Esophagus squamous epithelium (tissue), 5 donors: ENCODE measurements at places on chromosomes 3 and 15.

DNA sequence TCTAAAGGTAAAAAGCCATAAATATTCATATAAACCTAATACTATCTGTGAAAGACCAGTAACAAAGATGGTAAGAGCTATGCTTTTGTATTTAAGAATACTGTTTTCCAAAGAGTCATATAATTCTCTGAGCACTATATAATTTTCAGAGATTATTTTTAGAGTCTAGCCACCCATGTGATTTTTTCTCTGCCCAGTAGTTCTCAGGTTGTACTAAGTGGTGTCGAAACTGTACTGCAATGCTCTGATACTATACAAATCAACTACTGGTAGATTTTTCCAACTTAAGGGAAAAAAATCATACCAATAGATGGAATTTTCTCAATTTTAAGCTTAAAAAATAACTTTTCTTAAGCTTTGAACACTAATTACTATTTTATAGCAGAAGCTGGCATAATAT lies 104.8 kb downstream of the MYO5A start:
- no peak for DNase-seq

DNA sequence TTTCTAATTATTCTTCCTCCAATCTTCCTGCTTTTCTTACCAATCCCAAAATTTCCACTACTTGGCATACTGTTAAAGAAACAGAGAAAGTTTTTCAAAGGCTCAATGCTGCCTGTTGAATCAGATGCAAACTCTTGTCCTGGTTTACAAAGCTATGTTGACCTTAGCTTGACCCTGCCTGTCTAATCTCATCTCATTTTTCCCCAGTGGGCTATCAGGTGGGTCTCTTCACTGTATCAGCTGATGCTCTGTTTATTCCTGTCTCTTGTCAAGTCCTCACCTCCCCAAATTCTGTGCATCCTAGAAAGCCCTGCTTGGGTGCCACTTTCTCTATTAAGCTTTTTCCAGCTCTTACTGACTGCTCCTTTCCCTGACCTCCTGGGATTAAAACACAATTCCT lies 18.2 kb downstream of the NFKBIZ start:
- DNase-seq: no peak

DNA sequence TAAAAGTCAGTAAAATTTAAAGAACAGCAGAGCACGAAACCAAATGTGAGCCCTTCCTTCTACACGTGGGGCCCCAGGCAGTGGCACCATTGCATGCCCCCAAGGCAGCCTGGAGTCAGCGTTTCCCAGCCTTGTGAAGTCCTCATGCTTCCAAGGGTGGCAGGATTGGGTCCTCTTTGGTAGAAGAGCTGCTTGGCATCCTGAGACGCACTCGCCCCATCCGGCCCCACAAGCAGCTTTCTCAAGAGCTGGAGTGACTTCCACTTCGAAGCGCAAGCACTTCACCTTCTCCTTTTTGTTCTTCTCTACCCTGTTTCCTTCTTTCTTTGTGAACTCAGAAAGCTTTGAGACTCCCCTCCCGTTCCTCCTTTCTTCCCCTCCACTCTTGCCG lies 34.7 kb downstream of the ZNF710 start:
- DNase-seq: no peak

- DNase-seq: no peak
Measured at GRCh38 chr3:194738254-194739093, 52.8 kb downstream of the FAM43A start.

- no peak for DNase-seq
Measured at GRCh38 chr3:3119393-3119851, 7.3 kb upstream of the TRNT1 start.

DNA sequence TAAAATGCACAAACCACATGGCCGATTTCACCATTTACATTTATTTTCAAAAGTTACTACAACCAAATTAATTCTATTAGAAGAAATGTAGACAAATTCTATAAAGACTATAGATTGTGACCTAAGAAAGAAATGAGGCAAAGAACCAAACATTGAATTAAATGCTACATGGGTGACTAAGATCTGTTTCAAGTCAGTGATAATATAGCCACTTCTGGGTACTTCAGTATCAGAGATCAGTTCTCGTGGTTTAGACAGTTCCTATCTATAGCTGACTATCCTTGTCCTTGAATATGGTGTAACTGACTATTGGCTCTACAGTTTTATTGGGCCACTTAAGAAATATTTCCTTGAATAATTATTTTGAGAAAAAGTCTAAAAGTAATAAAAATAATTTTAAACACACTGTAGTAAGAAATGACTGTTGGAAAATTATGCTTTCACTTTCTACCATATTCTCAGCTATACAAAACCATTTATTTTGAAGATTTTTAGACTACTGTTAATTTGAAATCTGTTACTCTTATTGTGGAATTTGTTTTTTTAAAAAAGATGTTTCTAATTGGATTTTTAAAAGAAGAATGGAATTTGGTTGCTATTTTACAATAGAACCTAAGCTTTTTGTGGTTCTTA lies 14.1 kb downstream of the KCNMB3 start:
- no peak for DNase-seq

DNA sequence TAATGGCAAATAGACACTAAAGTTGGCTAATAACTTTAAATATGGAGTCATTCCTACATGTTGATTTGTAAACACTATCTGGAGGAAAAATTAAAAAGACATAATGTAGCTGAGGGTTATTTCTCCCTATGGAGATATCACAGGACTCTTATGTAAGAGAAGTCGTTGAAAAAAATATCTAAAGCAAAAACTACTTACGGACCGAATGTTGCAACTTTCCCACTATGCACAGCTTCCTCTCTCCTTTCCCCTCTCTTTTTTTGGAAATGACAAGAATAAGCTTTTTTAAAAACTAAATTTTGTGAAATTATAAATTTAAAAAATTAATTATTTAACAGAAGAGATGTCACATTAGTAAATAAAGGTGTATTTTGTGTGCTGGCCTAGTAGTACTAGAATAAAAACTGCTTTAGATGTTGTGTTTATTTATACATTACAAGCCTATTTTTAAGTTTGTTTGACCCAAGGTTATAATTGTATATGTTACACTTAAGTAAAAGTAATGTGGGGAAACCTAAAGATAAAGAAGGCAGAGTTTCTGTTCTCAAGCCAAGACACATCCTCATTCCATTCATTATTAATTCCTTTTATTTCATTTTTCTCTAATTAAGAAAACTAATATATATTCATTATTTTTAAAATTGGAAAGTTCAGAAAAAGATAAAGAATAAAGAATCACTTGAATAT lies 20.7 kb upstream of the PPARG start:
- DNase-seq: no peak

DNA sequence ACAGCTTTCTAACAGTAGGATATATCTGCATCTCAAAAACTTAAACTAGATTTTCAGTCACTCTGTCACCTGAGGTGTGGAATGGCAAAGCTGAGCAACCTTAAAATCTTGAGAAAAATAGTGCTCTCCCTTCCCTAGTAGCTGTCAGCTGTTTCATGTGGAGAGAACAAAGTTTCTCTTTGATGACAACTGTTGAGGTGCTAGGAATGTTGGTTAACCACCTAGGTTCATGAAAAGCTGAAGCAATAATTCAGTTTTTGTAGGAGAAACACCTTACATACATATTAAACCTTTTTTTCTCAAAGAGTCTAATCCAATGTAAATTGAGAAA lies 40.8 kb downstream of the TCF12 start:
- DNase-seq: no peak

- no peak for DNase-seq
Measured at GRCh38 chr3:128107834-128108233, 15.8 kb downstream of the RUVBL1 start.

DNA sequence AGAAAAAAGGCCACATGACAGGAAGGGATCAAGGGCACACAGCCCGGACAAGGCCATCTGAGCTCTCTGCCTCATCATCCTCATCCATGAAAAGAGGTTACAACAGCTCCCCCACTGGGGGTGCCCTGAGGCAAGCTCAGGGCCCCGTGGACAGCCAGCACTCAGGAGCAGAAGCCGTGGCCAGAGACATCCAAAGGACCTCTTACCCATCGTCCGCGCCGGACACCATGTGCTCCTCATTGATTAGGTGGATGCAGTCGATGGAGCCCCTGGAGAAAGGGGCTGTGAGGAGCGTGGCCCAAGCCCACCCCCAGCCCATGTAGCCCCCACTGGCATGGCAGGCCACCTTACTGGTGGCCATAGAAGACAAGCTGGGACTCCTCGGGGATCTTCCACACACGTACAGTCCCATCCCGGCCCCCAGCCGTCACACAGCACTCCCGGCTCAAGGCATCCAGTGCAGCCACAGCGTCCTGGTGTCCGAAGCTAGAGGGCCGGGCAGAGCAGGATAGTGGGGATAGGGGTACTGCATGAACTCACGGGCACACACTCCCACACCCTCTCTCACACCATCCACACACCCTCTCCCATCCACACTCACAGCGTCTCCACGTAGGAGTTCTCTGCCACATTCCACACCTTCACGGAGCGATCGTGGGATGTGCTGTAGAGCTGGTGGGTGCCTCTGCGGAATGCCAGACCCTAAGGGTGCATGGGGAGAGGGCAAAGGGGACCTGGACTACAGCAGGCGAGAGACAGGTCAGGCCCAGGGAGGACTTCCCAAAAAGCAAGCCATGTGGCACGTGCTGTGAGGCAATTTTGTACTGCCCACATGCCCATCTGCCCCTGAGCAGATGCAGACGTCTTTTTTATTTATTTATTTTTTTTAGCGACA lies 6.5 kb downstream of the RRP9 start:
- DNase-seq: no peak

GRCh38 chr15:38130205-38130567 lies 122.5 kb upstream of the SPRED1 start:
- no peak for DNase-seq

DNA sequence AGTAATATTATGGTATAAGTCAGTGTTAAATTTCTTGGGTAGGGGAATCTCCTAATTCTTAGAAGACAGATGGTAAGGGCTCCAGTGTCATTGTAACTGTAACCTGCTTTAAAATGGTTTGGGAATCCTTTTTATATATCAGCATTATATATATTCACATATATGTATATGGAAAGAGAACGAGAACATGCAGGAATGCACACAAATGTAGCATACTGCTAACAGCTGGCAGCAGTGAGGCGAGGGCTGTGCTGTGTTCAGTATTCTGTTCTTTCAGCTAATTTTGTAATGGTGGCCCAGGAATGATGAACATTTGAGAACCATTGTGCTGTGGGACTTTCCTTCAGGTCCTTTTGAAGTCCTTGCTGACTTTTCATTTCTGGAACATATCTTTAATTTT lies 60.8 kb downstream of the EEFSEC start:
- no peak for DNase-seq

- DNase-seq: no peak
Measured at GRCh38 chr3:128799653-128800052, 73.7 kb downstream of the RAB7A start.

GRCh38 chr15:63943829-63944680 lies 102.2 kb downstream of the DAPK2 start:
- DNase-seq: no peak

- no peak for DNase-seq
Measured at GRCh38 chr3:69605867-69606266, 133.4 kb upstream of the MITF start.

DNA sequence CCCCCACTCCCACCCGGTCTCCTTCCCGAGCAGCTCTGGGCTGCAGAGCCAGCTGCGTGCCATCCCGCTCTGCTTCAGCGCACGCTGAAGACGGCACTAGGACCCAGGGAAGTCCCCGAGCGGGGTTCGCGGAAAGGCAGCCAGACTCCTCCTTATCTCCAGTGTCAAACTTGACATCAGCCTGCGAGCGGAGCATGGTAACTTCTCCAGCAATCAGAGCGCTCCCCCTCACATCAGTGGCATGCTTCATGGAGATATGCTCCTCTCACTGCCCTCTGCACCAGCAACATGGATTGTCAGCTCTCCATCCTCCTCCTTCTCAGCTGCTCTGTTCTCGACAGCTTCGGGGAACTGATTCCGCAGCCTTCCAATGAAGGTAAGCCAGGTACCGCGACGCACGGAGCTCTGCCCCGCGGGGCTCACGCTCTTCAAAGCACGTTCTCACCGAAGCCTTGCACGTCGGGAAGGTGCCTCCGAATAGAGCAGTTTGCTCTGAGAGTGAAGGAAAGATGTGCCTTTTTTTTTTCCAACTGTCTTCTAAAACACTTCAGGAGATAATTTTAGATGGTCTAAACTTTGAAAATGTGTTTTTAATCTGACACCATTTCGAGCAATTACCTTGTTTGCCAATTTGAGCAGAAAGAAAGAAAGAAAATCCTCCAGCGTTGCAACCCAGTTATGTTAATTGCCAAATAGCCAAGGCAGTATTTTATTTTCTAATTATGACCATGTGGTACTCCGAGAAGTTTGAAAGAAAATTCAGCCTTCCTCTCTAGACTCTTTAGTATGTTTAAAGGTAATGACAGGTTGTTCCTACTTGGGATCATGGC lies at the start of gene EPHA3:
Gene EPHA3 (plus strand): TSS at position 161 of the 830 bp plus-strand sequence. CDS start 128 bp downstream, at position 289.
- no peak for DNase-seq

DNA sequence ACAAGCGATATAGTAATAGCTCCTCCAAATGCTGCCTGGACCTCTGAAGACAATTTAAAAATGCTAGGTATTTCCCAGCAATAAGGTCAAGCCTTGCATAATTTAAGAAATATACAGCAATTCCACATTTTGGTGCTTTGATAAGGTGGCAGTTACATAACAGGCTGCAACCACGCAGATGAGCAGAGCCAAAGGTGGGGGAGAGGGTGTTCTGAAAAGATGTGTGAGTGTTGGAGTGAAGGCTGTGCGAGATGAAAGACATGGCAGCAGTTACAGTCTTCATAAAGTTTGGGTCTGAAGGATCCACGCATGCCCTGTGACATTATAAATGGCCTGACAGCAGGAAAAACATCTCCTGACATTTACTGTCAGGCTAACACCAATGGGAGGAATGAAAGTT lies 26.1 kb downstream of the CTDSPL start:
- no peak for DNase-seq

DNA sequence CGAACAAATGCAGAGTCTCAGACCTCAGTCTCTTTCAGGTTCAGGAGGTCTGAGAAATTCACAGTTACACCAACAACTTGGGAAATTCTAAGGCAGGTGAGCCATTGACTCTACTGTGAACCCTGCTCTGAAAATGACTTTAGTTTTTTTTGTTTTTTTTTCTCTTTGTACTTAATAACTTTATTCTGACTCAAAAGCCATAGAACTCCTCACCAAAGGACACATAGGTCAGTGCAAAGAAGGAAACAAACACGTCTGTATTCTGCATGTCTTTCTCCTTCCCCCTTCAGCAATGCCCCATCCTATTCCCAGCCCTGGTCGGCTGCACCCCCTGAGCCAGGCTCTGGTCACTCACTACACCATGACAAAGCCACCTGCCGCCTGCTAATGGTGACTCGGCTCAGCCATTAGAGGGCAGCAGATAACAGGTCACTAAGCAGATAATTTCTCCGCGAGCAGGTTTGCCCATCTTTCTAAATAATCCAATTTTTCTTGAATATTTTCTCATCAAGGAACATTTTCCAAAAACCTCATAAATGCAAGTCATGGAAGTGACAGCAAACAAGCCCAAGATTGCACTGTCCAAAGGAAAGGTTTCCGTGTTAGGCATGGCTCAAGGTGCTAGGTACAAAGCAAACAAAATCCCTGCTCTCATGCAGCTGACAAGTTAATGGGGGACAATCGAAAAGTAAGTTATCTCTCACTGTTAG lies 37.7 kb downstream of the TM4SF4 start:
- no peak for DNase-seq

GRCh38 chr3:31868236-31868635 lies 112.8 kb downstream of the OSBPL10 start:
- no peak for DNase-seq
